Activated B cell treated with CpG ODN at 0.5 μM for 24 hours (primary cell): ENCODE measurements at places on chromosomes 12 and 14. TPM values are rescaled to one million over a fixed set of nuclear protein-coding genes. Genes with fewer than 3 reads are reported as not detected.

DNA sequence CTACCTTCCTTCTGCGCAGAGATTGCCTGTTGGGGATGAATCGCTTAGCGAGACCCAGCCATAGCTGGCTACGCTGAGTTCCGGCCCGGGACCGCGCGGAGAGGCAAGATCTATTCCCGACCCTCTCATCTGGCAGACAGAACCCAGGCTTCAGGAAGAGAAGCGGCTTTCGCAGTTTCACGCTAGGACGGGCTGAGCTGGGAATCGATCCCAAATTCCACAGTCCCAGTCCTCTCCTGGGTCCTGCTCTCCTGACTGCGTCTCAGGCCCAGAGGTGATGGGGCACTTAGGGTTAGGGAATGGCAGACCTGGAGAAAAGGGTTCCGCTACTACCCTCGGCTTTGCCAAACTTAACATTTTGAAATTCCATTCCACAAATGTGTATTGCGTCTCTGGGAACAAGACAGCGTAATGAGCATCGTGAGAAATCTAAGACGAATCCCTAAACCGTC lies 2.8 kb downstream of the PTPN21 start:
- H3K27ac ChIP-seq: no peak overlapping the region
- H3K27me3 ChIP-seq: peaks cover 40% of the 10 kb centered on the region
- peak overlapping the region; percentile 68 for H3K4me3 ChIP-seq
- no peaks in the 10 kb centered on the region for H3K36me3 ChIP-seq
- DNase-seq: no peak

DNA sequence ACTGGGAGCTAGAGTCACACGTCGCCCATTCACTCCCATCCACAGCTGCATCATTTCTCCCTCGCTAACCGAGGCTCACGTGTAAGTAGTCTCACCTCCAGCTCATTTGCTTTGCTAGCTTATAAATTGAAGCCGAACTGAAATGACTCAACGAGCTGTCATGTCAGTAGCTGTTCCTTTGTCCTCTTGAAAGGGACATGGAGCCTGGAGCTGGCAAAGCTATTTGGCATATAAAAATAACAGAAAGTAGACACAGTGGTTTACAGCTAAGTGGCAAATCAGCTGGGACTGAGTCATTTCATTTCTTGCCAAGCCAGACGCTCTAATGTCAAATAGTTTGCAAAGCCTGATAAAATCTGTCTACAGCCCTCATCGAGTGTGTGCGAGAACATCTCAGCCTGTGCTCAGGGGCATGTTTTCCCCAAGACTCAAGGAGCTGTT lies 114.4 kb upstream of the TMEM233 start:
- H3K4me1 ChIP-seq: no peaks in the 10 kb centered on the region
- no peaks in the 10 kb centered on the region for H3K27me3 ChIP-seq
- H3K27ac ChIP-seq: no peak overlapping the region
- H3K4me3 ChIP-seq: no peak overlapping the region
- no peak for DNase-seq

GRCh38 chr12:46124132-46124847 lies 133.9 kb upstream of the SCAF11 start:
- H3K4me3 ChIP-seq: no peak overlapping the region
- peaks cover 5% of the 10 kb centered on the region for H3K4me1 ChIP-seq
- no peak overlapping the region for H3K27ac ChIP-seq
- peaks cover 5% of the 10 kb centered on the region for H3K27me3 ChIP-seq
- no peak for DNase-seq

DNA sequence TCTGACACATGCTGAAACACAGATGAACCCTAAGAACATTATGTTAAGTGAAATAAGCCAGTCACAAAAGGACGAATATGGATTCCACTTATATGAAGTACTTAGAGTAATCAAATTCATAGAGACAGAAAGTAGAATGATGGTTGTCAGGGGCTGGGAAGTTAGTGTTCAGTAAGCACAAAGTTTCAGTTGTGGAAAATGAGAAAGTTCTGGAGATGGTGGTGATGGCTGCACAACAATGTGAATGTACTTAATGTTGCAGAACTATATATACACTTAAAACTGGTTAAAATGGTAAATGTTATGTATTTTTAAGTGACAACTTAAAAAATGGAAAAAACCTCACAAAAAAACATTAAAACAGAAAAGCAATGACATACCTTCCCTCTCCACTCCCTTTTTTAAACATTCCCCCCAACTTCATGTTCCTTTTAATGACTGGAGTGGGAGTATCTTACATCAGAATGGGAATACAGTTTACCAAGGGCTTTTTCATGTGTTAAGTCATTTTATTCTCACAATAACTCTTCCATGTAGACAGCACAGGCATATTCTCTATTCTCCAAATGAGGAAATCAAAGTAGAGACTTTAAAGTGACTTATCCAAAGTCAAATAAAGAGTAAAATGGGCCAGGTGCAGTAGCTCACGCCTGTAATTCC lies 24.0 kb downstream of the BTBD7 start:
- H3K27ac ChIP-seq: no peak overlapping the region
- DNase-seq: no peak
- peaks cover 31% of the 10 kb centered on the region for H3K4me1 ChIP-seq

DNA sequence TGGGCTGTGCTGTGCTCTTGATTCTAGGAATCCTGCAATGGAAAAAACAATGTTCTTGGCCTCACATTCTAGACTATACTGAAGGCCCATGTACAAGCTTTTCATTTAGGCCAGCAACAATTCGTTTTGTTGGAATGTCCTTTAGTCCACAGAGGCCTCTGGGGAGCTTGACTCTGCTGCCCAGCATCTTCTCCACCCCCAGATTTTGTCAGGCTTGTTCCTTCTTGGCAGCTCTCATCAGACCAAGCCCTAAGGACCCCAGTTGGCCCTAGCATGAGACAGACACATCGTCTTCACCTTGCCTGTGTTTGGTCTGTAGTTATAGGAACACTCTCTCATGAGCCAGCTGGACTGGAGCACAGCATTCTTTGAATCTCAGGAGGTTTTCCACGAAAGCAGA lies 300.1 kb downstream of the VRK1 start:
- H3K27me3 ChIP-seq: no peaks in the 10 kb centered on the region
- H3K27ac ChIP-seq: no peak overlapping the region

DNA sequence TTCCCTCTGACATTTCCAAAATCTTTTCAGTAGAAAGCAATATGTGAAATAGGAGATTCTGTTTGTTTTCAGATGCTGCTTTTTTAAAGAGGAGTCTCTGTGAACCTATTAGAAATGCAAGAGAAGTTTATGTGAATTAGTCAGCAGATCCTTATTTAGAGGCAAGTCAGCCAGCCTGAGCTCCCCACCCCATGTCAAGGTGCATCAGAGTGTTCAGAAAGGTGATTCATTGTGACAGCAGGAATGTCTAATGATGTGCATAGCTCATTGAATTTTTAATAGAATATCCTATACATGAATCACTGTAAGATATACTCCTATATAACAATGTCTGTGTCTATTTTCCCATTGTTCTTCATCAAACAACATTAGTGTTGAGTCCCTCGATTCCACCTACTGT lies 1222.4 kb upstream of the USP15 start:
- DNase-seq: no peak
- H3K36me3 ChIP-seq: no peaks in the 10 kb centered on the region
- H3K4me3 ChIP-seq: no peak overlapping the region
- no peaks in the 10 kb centered on the region for H3K27me3 ChIP-seq
- no peak overlapping the region for H3K27ac ChIP-seq
- no peaks in the 10 kb centered on the region for H3K4me1 ChIP-seq

- H3K27ac ChIP-seq: no peak overlapping the region
- no peak for DNase-seq
- no peak overlapping the region for H3K4me3 ChIP-seq
- peaks cover 41% of the 10 kb centered on the region for H3K36me3 ChIP-seq
Measured at GRCh38 chr12:70236990-70237389, 6.2 kb upstream of the CNOT2 start.

DNA sequence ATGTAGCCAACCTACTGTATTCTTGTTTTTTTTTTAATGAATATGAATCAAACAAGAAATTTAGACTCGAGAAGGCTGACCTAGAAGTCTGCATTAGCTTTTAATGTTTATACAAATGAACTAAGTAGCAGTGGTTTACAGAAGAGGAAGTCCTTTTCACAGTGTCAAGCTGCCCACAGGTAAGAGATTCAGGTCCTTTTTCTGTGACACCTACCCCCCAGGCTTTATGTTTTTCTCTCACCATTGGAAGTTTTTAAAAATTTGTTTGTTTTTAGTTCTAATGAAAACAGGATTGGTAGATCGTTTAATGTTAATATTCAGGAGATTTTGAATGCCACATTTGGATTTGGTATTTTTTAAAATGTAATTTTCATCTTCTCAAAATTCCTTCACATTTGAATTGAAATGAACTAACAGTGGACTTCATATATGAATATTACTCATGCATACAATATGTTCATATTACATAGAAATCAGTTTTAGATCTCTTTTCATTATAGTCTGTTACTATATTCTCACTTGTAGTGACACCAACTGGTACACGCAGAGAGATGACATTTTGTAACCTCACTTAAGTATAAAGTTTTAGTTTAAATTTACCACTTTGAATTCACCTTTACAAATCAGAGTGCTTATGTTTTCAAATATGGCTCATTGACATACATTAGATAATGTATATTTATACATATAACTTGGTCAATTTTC lies 29.7 kb downstream of the ATF7IP start:
- H3K27ac ChIP-seq: peak overlapping the region; percentile 90
- peaks cover 84% of the 10 kb centered on the region for H3K4me1 ChIP-seq
- peaks cover 49% of the 10 kb centered on the region for H3K36me3 ChIP-seq
- no peak for DNase-seq
- peak overlapping the region; percentile 77 for H3K4me3 ChIP-seq

DNA sequence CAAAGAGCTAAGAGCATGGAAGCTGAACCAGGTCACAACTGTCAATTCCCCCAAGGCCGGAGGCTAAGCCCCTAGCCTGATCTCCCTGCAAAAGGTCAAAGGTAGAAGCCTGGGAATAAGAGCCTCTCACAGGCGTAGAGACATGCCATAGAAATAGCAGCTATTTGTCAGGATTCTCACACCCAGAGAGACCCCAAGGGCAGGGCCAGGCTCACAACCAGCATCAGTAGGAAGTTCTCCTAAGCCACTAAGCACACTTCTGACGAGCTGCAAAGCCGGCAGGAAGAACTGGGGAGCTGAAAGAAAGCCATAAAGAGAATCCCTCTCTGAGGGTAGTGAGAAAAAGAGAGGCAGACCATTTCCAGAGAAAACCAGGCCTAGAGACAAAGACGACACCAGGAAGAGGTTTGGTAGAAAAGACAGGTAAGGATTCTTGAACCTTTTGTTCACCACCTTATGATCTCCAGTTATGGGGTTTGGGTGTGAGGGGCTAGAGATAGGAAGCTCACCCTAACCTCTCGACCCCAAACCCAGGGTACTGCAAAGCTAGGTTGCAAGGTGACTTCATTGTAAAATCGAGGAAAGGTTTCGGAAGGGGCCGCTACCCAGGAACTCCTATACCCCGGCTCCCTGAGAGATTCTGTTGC lies 1.0 kb downstream of the SMARCC2 start:
- H3K27me3 ChIP-seq: no peaks in the 10 kb centered on the region
- H3K36me3 ChIP-seq: peaks cover 42% of the 10 kb centered on the region
- no peak for DNase-seq
- peak overlapping the region; percentile 82 for H3K27ac ChIP-seq

GRCh38 chr14:36588788-36589187 lies 6.4 kb upstream of the NKX2-8 start:
- no peaks in the 10 kb centered on the region for H3K4me1 ChIP-seq
- H3K36me3 ChIP-seq: no peaks in the 10 kb centered on the region
- H3K27ac ChIP-seq: no peak overlapping the region
- peaks cover 51% of the 10 kb centered on the region for H3K27me3 ChIP-seq
- no peak overlapping the region for H3K4me3 ChIP-seq
- DNase-seq: no peak

DNA sequence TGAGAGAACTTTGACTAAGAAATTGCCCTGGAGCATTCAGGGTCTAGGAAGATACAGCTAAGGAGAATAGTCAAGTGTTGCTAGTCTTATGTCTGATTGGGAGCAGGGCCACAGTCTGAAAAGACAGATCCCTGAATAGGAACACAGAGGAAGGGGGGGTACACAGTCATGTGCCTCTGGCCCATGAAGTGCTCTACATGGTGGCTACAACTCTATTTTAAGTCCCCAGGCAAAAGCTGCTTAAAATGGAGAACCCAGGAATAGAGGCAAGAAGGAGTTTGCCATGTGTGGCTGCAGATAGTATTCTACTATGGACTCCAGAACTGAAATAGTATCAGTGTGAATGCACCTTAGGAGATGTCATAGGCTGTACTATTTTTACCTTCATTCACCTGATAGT lies 118.0 kb upstream of the NPAS3 start:
- no peaks in the 10 kb centered on the region for H3K4me1 ChIP-seq
- no peak for DNase-seq
- no peaks in the 10 kb centered on the region for H3K36me3 ChIP-seq
- H3K27me3 ChIP-seq: no peaks in the 10 kb centered on the region
- no peak overlapping the region for H3K4me3 ChIP-seq
- H3K27ac ChIP-seq: no peak overlapping the region

DNA sequence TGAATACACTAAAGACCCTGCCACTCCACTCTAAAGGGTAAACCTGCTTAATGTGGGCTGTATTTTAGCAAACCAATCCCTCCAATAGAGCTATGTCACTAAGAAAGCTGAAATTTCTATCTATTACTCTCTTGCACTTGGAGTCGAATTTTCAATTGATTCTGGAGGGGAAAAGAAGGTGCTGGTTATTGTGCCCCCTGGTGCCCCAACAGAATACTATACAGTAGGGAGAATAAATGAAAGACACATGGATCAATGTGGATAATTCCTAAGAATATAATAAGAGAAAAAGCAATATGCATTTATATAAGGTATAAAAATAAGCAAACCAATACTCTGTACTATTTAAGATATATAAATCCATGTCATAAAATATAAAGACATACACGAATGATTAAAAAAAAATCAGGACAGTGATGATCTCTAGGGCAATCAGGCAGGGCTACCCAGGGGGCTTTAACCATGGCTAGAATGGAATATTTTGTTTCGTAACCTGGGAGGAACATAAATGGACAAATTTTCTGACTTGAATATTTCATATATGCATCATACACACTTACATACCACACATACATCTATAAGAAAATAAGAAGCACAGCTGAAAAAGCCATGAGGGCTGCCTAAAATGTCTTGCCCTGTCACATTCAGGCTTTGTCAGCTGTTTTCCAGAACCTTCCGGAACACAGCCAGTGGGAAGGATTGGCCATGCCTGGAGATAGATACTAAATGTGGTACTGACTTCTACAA lies 54.4 kb downstream of the EFCAB11 start:
- no peak overlapping the region for H3K27ac ChIP-seq
- no peak overlapping the region for H3K4me3 ChIP-seq
- no peaks in the 10 kb centered on the region for H3K27me3 ChIP-seq
- no peaks in the 10 kb centered on the region for H3K36me3 ChIP-seq
- DNase-seq: no peak
- peaks cover 3% of the 10 kb centered on the region for H3K4me1 ChIP-seq

Gene HSPB8
- total RNA-seq: not detected in 2 replicates

Gene RNASE1
- total RNA-seq: not detected in 2 replicates

Gene FRMD6
- 0.32 and 0.33 TPM in 2 replicates for total RNA-seq

Gene FAM181A
- not detected in 2 replicates for total RNA-seq

Gene SERPINA1
- 0.31 TPM in 1 of 2 replicates, not detected in the other for total RNA-seq

Gene PLEKHH1
- total RNA-seq: 0.20 and 0.61 TPM in 2 replicates
